ENCODE measurements at places on chromosomes 7 and 10.

- DNase-seq, result no peak
Observed at GRCh38 chr10:133158756-133159610, 1.0 kb upstream of the KNDC1 start.

- DNase-seq, result no peak
Observed at GRCh38 chr7:100008525-100008924, 6.9 kb upstream of the ZKSCAN1 start.

DNA sequence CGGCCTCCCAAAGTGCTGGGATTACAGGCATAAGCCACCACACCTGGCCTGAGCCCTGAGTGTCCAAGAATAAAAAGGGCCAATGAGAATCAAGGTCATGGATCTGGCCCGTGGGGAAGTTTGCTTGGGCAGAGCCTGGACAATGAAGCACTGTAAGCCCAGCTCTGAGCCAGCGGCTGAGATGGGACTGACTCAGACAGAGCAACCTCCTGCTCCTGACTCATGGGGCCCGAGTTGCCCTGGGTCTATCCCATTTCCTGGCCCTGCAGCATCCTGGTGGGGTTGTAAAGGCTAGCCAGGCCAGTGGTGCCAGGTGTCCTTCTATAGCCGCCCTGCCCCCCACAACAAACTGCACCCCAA is 5.2 kb upstream of the MYH16 start:
- no peak for DNase-seq

- DNase-seq, result no peak
Observed at GRCh38 chr7:2295936-2296620, 18.2 kb downstream of the SNX8 start.

GRCh38 chr10:34613491-34613890 is 201.6 kb downstream of the PARD3 start:
- no peak for DNase-seq

GRCh38 chr10:26157734-26158133 is 58.8 kb upstream of the GAD2 start:
- DNase-seq, result no peak

DNA sequence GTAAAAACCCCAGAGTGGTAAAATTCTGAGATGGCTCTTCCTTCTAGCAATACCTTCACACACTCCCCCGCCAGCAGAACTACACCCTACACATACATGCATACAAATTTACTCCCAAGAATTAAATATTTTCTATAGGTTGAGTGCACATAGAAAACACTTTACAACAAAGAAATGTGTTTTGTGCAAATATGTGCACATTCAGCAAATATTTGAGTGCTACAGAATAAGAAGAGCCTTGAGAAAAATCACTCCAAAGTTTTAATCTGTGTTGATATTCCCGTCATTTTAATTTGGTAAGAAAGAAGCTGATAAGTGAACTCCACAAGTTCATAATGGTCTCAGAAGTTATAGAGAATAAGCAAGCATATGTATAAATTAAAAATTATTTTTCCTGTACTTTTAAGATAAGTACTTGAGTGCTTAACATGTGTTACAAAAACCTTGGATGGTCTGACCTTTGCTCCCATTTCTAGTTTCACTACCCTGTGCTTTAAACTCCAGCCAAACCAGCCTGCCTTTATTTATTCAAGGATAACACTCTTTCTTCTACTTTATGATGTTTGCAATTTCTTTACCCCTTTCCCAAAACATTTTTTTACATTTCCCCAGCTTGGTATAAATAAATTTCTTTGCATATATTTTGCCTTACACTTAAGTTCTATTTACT is 733.5 kb upstream of the LRRTM3 start:
- no peak for DNase-seq

GRCh38 chr10:98953251-98953650 is 282.4 kb downstream of the HPSE2 start:
- DNase-seq, result no peak

- no peak for DNase-seq
Observed at GRCh38 chr10:5070648-5071410, 23.4 kb upstream of the AKR1C3 start.

Measured in stimulated activated CD4-positive, alpha-beta T cell treated with anti-CD3 and anti-CD28 coated beads, Interleukin-2, amount 100 ng/mL, for 4 hours (primary cell).